ENCODE measurements at places on chromosomes 6 and 20.

- DNase-seq, result peak; percentile 22
Observed at GRCh38 chr20:62710886-62711702, 2.5 kb downstream of the NTSR1 start.

DNA sequence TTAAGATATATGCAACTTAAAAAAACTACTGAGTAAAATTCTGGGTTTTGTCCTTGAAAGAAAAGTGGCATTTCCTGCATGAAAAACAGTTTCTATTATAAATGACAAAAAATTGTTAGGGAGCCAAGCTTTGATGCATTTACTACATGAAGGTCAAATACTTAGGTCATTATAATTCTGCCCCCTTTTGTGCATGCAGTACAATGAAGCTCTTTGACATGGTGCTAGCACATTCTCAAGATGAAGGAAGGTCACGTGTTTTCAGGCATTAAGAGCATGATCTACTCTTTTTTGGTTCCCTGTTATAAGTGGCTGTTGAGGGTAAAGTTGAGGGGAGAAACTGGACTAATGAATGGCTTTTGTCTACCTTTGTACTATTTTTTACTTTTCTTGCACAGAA lies 72.7 kb downstream of the FOXO3 start:
- DNase-seq, result no peak

DNA sequence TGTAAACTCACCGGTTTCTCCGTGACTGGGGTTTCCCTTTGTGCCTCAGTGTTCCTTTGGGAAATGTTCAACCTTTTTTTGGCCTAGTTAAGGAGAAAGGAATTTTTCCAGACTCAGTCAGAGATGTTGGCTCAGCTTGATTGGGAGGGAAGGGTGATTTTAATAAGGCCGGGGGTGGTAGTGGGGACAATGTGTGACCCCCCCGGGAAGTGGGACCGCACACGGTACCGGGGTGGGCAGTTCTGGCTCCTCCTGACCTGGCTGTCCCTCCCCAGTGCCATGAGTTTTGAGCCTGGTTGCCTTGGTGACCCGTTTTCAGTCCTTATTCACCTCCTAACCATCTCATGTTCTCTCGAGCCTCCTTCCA lies 132.7 kb downstream of the SNX5 start:
- DNase-seq, result no peak

DNA sequence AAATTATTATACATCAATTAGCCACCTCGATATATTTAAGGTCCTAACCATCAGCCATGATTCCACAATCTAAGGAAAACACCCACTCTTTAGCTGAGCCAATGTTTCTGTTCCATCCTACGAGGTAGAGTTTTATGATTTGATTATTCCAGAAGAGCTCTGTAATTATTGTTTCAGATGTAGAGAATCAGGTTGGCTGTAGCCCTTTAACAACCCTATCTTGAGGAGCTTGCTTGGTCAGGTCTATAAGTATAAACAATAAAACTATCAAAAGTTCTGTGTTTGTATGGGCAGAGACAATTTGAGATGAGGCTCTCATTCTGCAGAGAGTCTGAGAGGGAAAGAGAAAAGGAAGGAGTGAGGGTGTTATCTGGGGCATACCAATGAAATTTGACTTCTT lies at the start of gene PBOV1:
TSS of gene PBOV1 (minus strand) at position 43 of the 400 bp plus-strand sequence. CDS start 96 bp downstream, outside the sequence.
- DNase-seq, result no peak

- DNase-seq, result no peak
Observed at GRCh38 chr20:47741669-47742608, 43.3 kb downstream of the SULF2 start.

DNA sequence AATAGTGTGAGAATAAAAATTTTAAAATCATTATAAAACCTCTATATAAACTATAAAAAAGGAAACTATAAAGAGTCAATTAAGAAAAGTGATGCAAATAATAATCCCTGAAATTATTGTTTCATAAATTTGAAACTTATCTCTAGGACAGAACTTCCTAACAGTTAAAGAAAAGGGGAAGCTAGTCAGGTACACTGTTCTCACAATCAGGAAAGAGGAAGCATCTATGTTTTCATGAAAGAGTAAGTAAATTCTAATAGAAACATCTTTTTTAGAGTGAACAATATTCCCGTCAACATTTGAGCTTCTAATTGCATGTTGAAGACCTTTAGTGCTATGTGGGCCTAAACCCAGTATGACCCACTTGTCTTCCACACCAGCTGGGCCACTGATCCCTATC lies 1.2 kb upstream of the ADGRF1 start:
- DNase-seq, result no peak

- DNase-seq, result peak; percentile 27
Observed at GRCh38 chr6:90249034-90249433, 47.6 kb downstream of the BACH2 start.

DNA sequence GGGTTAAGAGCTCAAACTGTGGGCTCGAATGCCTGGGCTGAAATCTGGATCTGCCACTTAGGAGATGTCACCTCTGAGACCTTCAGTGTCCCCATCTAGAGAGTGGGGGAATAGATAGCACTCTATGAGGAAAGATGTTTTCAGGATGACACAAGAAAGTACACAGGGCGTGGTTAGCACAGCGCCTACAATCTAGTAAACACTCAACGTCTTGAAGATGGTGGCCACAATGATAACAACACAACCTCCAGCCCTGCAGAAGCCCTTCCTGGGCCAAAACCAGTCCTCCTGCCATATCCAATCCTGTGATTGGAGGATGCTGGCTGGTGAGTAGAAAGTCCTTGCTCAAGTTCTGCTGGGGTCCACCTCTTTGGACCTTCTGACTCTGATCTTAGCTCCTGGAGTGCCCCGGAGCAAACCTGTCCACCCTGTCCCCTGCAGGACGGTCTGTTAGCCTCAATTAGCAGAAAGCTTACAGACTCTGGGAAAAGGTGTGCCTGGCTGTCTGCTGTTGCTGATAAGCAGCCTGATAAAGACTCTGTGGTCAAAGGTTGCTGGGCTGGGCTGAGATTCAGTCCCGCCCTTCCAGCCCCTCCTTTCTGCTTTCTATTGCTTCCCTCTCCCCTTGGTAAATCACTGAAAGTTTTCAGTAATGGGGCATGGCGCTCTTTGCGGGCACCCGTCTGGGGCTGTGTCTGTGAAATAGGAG lies 8.2 kb downstream of the EDN3 start:
- DNase-seq, result no peak

DNA sequence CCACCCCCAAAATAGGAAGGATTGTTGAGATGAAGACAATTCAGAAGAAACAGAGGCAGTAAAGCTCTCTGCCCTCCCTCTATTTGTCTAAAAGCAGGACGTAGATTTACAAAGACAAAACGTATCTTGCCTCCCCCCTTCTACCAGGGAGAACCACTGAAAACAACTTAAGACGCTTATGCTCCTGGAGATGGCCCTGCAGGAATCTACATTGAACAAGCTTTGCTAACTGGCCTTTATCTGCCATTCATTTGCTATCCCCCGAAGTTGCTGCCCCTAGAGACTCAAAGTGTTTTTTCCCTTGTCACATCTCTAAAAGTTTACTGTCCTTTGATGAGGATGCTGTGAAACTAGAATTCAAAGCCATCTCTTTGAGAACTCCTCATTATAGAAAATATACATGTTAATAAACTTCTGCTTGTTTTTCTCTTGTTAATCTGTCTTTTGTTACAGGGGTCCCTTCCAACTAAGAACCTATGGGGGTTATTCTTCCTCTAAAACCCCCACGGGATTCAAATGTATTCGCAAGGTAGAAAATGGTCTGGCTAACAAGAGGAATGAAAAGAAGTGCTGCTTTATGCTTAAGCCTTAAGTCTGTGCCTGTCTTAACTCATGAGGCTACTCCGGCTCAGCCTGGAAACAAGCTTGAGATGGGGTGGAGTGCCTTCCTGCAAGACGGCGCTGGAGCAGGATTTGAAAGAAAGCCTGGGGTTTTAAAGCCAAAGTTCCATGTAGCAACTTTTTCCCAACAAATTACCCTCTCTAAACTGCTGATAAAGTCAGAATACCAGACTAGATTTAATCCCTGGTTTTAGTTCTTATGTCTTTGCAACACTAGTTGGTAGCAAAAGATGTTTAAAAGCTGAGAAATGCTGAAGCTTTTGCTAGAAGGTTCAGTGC lies 88.0 kb downstream of the CLIC5 start:
- no peak for DNase-seq

DNA sequence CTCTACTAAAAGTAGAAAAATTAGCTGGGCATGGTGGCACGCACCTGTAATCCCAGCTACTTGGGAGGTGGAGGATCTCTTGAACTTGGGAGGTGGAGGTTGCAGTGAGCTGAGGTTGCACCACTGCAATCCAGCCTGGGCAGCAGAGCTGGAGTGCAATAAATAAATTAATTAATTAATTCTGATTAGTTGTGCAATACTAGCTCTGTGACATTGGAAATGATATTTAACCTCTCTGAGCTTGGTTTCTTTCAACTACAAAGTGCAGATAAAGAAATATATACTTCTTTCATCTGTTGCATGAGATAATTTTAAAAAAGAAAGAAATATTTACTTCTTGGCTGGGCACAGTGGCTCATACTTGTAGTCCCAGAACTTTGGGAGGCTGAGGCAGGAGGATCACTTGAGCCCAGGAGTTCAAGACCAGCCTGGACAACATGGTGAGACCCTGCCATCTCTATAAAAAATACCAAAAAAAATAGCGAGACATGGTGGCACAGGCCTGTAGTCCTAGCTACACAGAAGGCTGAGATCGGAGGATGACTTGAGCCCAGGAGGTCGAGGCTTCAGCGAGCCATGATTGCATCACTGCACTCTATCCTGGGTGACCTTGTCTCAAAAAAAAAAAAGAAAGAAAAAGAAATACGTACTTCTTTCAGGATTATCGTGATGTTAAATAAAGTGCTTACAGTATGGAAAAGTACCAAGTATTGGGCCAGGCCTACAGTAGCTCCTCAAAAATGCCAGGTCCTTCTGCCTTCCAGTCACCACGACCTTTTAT lies 15.6 kb upstream of the TBCC start:
- DNase-seq, result no peak

- DNase-seq, result no peak
Observed at GRCh38 chr20:24283186-24283585, 186.2 kb upstream of the SYNDIG1 start.

DNA sequence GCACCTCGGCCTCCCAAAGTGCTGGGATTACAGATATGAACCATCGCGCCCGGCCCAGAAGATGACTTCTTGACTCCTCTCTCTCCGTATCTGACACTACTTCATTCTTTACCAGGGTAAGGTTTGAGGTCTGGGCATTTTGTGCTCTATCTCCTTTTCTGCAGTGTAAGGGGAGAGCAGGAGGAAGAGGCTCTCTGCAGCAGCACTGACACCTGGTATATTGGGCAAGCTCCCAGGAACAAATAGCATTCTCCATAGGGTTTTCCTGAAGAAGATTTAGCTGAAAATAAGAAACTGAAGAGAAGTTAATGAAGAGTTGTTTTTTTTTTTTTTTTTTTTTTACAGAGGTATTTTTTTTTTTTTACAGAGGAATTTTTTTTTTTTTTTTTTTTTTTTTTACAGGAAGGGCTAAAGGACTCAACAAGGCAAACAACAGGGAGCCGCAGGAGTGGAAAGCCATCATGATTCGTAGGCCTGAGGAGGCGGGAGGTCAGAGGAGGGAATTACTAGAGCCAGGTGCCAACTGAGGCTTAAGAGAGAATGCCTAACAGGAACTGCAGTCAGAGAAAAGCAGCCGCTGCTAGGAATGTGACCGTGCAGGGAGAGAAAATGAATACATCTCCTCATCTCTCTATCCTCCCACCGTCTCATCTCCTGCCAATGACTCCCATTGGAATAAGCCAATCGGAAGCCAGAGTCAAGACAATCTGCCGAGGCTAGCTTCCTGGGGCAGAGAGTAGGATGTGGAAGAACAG lies 34.7 kb upstream of the ADGRF4 start:
- no peak for DNase-seq

DNA sequence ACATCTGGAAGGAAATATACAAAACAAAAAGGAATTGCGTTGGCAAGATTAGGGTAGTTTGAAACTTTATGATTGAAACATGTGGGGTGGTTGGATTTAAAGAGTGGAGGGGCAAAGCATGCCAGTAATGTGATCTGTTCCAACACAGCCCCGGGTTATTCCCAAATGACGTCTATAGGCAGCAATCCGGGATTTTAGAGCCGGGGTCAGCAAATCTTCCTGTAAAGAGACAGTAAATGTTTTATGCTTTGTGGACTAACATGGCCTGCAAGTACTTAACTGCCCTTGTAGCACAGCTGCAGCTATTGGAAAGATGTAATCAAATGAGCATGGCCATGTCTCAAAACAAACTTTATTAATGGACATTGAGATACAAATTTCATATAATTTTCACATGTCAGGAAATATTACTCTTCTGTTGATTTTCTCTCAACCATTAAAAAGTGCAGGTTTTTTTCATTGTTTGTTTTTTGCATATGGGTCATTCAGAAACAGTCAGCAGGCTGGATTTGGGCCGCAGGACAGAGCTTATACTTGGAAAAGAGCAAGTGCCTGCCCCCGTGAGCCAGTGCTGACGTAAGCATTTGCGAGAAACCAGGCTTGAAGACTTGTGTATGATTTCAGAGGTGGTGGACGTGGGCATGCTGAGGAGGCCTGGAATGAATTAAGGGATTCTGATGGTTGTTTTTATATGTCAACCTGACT lies 136.5 kb downstream of the DOK5 start:
- no peak for DNase-seq

DNA sequence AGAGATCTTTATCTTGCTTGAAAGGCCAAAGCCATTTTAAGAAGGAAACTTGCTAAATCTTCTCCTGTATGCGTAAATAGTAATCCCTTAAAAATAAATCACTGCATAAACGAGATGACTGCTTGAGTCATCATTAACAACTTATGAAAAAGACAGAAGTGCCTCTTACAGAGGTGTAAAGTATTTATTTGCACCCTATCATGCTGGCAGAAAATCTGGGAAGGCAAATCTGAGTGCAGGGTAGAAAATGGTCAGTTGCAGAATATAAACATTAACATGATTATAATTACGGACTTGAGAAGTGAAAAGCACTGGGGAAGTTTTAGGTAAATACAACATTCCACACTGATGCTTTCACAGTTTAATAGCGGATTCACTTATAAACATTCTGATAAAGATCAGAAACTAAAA lies 67.5 kb upstream of the FBXO30 start:
- DNase-seq, result no peak

GRCh38 chr6:31952140-31952805 lies 6.4 kb downstream of the CFB start:
- DNase-seq, result peak; percentile 30

DNA sequence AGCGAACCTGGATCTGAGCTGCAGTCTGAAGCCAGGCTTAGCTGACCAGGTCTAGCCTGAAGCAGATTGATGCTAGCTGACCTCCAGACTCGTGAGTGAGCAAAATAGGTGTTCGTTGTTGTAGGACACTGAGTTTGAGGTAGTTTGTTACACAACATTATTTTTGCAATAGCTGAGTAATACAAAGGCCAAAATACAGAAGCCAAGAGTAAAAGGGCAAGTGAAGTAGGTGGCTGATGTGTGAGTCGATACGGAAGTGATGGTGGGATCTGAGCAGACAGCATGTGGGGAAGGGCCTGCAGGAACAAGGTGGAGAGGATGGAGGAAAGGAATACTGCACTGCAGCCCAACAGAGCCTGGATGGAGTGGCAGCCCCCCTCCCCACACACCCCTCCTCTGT lies 8.5 kb upstream of the SPATS1 start:
- no peak for DNase-seq

GRCh38 chr6:19492636-19493405 lies 344.3 kb upstream of the ID4 start:
- no peak for DNase-seq
